WTC11 (cell line): ENCODE measurements at places on chromosomes 2 and 18.

DNA sequence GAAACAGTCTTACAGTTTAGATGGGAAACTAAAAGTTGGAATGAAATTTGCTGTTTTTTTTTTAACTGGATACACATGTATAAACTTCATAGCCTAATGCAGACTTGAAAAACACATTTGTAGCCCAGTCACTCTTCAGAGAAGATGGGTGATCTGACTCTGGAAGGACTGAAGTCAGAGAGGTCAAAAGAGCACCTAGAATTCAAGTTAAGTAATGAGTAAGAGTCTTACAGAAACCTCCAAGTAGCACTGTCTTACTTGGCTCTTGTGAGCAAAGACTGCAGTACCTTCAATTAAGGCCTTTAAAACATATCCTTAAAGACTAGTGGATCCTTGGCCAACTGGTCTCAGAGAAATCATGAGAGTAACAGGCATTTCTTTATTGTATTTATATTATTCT, 41.9 kb downstream of the TRAPPC8 start:
- DNase-seq: no peak

DNA sequence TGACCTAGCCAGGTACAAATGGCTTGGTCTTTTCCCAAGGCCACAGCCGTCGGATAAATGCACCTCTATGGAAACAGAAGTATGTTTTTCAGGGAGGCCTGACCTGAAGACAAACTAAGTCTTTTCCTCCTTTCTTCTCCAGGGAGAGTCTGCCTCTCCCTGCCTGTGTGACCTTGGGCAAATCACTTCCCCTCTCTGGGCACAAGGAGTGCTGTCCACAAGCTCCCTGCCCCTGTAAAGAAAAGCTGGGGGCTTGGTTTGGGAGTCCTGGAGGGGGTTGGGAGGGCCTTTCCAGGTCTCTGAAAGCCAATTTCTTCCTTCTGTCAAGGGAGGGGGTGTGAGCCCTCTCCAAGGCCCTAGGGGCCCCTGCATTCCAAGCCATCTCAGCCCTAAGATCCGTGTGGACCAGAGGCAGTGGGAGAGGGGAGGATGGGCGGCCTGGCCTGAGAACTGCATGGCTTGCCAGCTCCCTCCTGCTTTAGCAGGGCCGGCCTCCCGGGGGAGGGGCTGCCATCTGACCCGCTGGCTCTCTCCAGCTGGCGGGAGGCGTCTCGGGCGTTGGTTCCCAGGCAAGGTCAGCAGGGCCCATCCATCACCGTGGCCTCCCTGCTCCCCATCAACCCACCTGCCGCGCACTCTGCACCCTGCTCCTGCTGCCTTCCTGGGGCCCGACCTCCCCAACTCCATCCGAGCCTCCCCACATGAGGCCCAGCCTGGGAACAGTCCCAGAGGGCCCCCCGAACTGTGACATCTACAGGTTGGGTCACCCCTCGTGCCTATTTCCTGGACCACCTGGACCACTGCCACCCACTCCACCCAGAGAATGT, 61.4 kb downstream of the SMAD7 start:
- DNase-seq: peak; percentile 73

DNA sequence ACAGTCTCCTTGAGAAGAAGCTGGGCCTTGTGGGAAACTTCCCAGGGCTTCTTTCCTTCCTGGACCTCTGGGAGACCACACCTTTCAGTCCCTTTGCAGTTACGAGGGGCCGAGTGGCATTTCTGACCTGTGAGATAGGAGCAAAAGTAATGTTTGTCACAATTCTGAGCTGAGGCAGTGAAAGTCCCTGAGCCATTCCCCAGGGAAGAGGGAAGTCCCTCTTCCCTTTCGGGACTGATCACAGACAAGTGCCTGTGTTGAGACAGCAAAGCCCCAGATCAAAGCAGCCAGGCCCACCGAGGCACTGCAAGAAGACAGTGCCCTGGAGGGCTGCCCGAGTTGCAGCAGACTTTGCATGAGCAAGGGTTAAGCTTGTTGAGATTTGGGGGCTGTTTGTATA, 41.9 kb downstream of the RHOB start:
- DNase-seq: no peak

- no peak for DNase-seq
These were observed 196.6 kb upstream of the COPS8 start for GRCh38 chr2:236888794-236889780.

GRCh38 chr2:73218298-73218697, 4.3 kb downstream of the SMYD5 start:
- DNase-seq: no peak

- DNase-seq: no peak
These were observed 76.2 kb downstream of the TPO start for GRCh38 chr2:1489486-1489885.

DNA sequence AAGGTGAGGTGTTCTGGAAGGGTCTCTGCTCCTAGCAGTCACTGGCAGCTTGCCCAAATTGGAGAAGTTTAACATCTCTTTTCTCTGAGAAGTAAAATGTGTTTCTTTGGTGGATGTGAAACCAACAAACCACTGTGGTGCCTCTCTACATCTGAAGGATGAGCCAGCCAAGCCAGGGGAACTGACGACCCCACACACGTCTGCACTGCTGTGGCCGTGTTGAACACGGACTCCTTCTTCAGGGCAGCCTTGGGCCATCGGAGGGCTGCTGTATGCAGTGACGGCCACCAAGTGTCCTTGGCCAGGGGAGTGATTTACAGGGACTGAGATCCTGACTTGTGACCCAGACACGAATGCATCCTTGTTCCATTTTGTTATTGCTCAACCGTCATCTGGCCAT, 207.8 kb downstream of the ACKR3 start:
- no peak for DNase-seq

- peak; percentile 83 for DNase-seq
These were observed 8.6 kb upstream of the MTCL1 start for GRCh38 chr18:8696749-8697211.

- DNase-seq: peak; percentile 47
These were observed at the start of gene RAMP1 for GRCh38 chr2:237859533-237860272. Gene RAMP1, plus strand, starts transcription at chr2:237859623. Its CDS starts 53 bp downstream, at chr2:237859676.

GRCh38 chr18:44065206-44065605, 615.5 kb upstream of the SETBP1 start:
- DNase-seq: no peak

GRCh38 chr2:134177351-134177931, 76.4 kb upstream of the MGAT5 start:
- DNase-seq: no peak
